ENCODE measurements at places on chromosomes 6 and 20.

DNA sequence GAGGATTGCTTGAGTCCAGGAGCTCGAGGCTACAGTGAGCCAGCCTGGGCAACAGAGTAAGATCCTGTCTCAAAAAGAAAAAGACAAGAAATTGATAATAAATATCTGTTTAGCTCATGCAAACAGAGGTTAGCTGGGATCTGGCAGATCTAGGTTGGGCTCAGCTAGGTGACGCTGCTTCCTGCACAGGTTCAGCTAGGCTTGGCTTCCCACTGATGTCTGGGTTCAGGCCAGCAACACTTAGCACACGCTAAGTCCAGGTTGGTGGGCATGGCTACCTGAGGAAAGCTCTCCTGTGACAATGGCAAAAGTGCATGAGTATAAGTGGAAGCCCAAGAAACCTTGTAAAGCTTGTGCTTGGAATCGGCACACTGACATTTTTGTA lies 48.7 kb downstream of the RIN2 start:
- no peak for DNase-seq

- no peak for DNase-seq
Observed at GRCh38 chr6:44226368-44227147, 3.2 kb downstream of the SLC29A1 start.

DNA sequence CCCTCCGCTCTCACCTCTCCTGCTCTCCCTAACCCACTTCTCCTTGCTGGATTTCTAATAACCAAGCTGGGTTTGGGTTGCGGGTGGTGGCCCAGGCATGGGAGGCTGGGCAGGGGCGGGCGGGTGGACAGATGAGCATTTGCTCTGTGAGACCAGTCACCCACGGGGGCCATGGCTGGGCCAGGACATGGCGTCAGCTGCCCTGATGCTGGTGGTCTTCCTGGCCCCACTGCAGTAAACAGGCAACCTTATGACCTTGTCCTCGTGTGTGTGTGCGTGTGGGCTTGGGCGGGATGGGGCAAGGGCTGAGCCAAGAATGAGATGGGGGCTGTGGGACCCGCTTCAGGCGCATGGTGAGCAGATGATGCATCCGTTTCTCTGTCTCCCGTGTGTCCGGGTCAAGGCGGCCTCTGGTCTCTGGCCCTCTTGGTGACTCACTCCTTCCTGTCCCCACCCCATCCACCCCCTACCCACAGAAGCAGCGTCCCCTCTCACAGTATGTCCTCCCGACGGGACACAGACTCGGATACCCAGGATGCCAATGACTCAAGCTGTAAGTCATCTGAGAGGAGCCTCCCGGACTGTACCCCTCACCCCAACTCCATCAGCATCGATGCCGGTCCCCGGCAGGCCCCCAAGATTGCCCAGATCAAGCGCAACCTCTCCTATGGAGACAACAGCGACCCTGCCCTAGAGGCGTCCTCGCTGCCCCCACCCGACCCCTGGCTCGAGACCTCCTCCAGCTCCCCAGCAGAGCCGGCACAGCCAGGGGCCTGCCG lies 41.4 kb upstream of the MYL9 start:
- DNase-seq, result no peak

DNA sequence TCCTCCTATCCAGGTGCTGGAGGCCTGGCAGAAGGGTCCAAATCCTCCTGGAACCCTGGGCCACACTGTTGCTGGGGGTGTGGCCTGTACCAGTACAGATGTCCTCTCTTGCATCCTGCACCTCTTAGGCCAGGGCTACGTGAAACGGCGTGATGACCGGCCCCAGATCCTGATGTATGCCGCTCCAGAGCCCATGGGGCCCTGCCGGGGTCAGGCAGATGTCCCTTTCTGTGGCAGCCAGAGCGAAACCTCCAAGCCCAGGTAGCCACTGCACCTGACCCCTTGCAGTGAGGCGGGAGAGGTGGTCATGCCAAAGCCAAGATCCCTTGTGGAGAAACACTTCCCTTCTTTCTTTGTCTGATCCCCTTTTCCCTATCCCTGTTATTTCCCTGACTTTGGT lies 14.2 kb downstream of the DNPH1 start:
- DNase-seq, result no peak

All from activated CD4-positive, alpha-beta T cell treated with anti-CD3 and anti-CD28 coated beads for 4 hours (primary cell).